ENCODE measurements at places on chromosomes 5 and 9.

DNA sequence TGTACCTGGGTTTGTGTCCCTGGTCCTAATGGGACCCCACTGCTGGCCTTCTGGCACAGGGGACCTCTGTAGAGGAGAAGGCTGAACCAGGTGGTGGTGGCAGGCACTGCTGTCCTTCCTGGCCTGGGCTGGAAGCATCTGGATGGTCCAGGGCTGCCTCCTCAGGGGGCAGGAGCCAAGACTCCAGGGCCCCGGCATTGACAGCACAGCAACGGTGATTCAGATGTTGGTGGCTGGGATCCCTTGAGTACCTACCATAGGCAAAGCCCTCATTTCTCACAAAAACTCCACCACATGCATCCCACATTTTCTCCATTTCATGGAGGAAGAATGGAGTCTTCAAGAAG lies 15.0 kb downstream of the FGD3 start:
- no peak for DNase-seq

DNA sequence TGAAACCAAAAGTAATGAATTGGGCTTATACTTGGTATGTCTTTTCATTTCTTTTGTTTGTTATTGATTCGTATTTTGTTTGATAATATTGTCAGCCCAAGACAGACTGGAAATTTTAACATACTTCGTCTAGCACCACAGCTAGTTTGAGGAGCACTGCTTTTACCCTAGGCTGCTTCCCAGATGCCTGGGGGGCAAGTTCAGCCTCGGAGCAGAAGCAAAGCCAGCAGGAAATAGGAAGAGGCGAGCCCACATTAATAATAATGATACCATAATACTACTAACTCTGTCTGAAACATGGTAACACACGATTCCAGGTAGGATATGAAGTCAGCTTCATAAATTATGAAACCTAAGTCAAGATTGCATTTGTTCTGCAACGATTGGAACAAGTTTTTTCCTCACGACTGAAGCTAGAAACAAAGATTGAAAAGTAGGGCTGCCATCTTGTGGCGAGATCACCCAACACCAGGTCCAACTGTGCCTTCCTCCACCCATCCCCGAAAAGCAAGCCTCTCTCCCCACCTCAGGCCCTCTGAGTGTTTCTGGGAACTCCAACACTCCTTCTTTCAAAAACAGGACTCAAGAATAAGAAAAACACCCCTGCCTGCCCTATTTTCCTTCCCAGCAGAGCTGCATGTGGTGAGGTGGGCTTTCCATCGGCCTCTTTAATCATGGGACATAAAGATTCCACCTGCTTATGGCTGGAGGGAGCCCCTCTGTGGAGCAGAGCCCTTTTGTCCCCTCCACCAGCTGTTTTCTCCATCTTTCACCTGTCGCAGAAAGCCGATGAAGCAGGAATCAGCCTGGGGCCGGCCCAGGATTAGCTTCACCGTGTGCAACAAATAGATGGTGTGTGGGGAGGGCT lies 236.4 kb downstream of the CAAP1 start:
- DNase-seq = peak; percentile 19

DNA sequence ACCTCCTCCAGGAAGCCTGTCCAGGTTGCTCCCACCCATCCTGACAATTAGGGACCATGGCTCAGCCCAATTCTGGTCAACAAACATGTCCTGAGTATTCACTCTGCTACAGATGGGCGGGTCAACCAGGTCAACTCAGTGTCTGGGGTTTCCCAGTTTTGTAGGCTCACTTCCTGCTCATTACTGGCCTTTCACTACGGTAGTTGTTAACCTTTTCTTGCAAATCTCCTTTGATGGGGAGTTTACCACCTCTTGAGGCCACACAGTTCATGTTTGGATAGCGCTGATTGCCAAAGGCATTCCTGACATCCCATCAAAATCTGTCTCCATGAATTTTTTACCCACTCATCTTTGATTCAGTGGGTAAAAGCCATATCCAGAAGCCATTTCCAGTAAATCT lies 13.8 kb downstream of the TMEM8B start:
- no peak for DNase-seq

GRCh38 chr9:37281541-37281940 lies 141.0 kb upstream of the GRHPR start:
- no peak for DNase-seq

DNA sequence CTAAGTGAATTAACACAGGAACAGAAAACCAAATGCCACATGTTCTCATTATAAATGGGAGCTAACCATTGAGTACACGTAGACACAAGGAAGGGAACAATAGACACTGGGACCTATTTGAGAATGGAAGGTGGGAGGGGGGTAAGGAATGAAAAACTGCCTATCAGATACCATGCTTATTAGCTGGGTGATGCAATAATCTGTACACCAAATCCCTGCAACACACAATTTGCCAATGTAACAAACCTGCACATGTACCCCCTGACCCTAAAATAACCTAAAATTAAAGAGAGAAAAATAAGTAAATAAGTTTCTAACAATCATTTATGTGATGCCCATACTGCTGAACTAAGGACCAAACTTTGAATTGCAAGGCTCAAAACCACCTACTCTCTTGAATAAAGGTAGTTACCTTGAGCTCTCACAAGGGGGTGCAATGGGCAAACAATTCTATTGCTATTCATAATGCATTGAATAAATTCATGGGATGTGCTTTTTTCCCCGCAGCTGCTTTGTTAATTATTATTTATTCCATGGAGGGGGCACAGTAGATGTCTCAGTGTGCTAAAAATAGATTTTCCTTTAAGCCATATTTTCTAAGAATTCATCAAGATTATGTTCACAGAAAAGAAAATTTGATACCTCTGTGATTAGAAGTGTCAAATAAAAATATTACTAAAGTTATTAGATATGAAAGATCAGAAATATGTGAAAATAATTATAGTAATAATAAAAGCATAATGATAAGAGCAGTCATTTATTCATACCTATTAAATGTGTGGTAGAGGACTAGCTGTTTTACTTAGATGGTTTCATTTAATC lies 76.2 kb upstream of the PTPN3 start:
- DNase-seq = peak; percentile 29

GRCh38 chr5:73189871-73190376 lies 16.9 kb downstream of the TMEM174 start:
- no peak for DNase-seq

GRCh38 chr5:153753645-153754432 lies 263.4 kb downstream of the GRIA1 start:
- DNase-seq = no peak

GRCh38 chr5:134248256-134248655 lies 22.4 kb upstream of the PPP2CA start:
- DNase-seq = no peak

GRCh38 chr9:124054582-124055227 lies 43.1 kb downstream of the LHX2 start:
- DNase-seq = no peak

DNA sequence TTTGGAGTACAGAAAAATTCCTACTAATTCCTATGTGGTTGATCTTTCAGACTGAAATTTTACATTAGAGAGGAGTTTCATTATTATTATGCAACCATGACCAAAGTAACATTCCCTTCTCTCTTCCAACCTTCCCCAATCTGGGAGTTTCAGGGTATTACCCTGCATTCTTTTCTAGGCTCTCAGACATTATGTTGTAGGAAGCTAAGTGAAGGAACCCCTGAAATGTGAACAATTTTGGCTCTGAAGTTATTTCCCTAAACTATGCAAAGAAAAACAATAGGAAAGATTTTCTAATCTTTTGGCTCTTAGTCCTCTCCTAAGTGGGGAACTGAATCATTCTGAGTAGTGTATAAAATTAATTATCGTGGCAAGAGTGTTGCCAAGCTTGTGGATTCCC lies 63.3 kb upstream of the ZFAND5 start:
- no peak for DNase-seq

DNA sequence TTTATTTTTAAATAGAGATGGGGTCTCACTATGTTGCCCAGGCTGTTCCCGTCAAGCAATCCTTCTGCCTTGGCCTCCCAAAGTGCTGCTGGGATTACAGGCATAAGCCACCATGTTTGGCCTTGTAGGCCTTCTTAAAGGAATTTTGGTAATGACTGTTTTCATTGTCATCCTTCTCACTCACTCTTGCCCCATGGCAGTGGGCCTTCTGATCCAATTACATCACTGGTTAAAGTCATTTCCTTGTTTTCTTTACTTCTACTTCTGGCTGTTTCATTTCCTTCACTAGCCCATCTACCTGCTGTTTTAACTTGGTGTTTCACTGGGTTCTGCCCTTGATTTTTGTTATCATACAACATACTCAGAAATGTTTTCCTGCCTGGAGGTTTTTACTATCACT lies 20.1 kb upstream of the NIM1K start:
- no peak for DNase-seq

GRCh38 chr5:121384359-121384758 lies 467.3 kb upstream of the FTMT start:
- no peak for DNase-seq

- DNase-seq = no peak
Observed at GRCh38 chr5:1484730-1485578, 38.8 kb downstream of the LPCAT1 start.

- DNase-seq = no peak
Observed at GRCh38 chr9:7228726-7229125, 471.0 kb downstream of the KDM4C start.

- DNase-seq = no peak
Observed at GRCh38 chr9:21901546-21901945, 92.6 kb downstream of the CDKN2A start.

GRCh38 chr9:98568234-98568908 lies 140.4 kb downstream of the GABBR2 start:
- DNase-seq = no peak

GRCh38 chr5:74394916-74395880 lies 245.3 kb downstream of the ENC1 start:
- DNase-seq = no peak

GRCh38 chr5:41924872-41925554 lies at the start of gene FBXO4:
Gene FBXO4 (plus strand): TSS chr5:41925281. CDS start chr5:41925310, 29 bp downstream.
- DNase-seq = peak; percentile 82

GRCh38 chr9:88418715-88419540 lies 30.7 kb downstream of the SPIN1 start:
- no peak for DNase-seq

- no peak for DNase-seq
Observed at GRCh38 chr9:24487250-24487861, 58.3 kb downstream of the IZUMO3 start.

DNA sequence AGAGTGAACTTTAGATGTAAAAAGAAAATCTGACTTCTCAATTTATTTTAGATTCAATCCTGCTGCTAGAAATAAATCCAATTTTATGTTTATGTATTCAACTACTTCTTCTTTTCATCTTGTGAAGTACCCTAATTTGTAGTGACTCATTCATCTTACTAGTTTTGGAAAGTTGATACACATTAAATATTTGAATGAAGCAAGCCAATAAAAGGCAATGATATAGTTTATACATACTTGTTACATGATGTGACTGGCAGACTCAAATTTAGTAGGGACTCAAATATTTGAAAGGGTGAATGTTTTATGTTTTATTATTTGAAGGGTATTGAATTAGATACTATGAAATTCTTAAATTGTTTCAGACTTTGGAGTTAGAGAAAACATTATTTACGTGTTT lies 34.7 kb downstream of the CSNK1G3 start:
- DNase-seq = no peak

DNA sequence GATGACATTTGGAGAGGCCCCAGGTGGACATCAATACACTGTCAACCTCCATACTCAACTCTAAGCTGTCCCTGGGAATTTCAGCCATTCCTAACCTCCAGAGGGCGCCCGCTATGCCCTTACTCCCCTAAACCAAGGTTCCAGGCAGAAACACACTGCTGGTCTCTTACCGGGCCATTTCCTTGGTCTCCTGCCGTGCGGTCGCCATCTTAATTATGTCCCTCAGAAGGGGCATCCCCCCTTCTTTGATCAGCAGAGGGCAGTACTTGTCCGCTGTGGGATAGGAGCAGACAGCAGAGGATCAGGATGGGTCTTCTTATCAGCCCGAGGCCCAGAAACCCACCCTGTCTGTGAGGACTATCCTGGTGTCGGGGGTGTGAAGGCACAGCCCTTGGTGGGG lies 9.3 kb upstream of the ZDHHC12 start:
- peak; percentile 90 for DNase-seq

GRCh38 chr9:9992936-9993335 lies 619.9 kb downstream of the PTPRD start:
- no peak for DNase-seq

GRCh38 chr5:94366811-94367210 lies 251.6 kb downstream of the KIAA0825 start:
- DNase-seq = no peak

- no peak for DNase-seq
Observed at GRCh38 chr5:56506211-56506965, 273.3 kb upstream of the ANKRD55 start.

DNA sequence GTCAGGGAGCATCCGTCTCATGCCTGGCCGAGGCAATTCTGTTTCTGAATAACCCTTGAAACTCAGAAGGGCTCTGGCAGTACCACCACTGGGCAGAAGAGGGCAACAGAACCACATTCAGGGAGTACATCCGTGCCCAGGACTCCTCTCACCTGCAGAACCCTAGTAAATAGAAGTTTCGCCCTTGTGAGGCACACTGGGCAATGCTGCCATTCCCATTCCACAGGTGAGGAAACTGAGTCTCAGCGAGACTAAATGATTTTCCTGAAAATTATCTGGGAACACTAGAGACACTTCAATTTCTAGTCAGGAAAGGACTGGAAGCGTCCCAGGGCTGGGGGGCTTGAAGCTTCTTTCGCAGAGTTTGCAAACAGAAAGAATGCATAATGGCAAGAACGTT lies 74.7 kb downstream of the FGF1 start:
- peak; percentile 88 for DNase-seq

DNA sequence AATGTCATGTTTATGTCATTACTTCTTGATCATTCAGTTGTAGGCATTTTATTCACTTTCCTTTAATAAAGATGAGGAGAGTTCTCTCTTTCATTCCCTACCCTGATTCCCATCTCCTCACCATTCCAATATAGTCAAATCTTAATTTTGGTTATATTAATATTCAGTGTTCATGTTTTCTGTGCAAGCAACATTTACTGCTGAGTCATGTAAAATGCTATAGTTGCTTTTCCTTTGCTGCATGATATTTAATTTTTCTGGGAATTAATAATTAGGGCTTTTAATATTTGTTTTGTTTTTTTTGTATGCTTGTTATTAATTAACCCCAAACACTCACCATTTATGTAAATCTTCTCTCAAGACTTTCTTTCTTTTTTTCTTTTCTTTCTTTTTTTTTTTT lies 18.5 kb downstream of the POU4F3 start:
- DNase-seq = no peak

DNA sequence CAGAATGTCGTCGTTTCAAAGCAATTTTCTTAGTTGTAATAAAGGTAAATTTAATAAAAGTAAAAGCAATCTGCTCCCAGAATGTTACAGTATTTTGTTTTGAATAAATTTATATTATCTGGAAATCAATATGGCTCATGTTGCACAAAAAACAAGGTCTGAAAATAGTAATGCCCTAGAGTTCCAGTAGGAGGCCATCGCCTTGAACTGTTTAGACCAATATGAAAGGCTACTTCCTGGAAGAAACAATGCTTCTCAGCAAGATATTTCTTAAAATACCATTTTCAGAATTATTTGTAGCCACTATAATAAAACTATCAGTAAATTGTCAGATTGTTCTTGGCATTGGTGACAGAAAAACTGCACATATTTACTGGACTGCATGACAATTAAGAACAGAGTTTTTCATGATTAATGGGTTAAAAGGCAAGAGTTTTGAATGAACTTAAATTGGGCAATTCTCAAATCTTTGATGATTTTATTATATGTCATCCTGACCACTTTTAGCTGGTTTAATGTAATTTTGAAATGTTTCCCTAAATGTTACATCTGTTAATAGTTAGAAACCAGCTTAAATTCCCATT lies 153.2 kb downstream of the COMMD10 start:
- no peak for DNase-seq

- DNase-seq = no peak
Observed at GRCh38 chr5:149333711-149334443, 11.4 kb upstream of the GRPEL2 start.

All from head of caudate nucleus (tissue), 42 donors.